CD4-positive, alpha-beta T cell treated with Interleukin-1 beta for 1 hour (primary cell): ENCODE measurements at places on chromosomes 3 and 15.

DNA sequence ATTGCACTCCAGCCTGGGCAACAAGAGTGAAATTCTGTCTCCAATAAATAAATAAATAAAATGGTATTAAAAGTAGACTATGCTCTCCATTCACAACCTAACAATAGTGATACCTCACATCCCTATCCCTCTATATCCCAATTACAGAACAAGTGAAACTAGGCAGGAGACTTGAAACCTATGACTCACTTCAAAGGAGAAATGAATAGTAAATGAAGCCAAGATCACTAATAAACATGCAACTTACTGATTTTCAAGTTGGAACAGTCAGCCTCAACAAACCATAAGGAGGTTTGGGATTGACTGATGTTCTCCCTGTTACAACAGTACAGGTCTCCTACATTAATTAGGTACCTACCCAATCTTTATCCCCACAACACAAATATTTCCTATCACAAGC, 103.4 kb downstream of the GSK3B start:
- DNase-seq: no peak

- DNase-seq: no peak
These were observed 53.0 kb upstream of the MME start for GRCh38 chr3:155026999-155027591.

DNA sequence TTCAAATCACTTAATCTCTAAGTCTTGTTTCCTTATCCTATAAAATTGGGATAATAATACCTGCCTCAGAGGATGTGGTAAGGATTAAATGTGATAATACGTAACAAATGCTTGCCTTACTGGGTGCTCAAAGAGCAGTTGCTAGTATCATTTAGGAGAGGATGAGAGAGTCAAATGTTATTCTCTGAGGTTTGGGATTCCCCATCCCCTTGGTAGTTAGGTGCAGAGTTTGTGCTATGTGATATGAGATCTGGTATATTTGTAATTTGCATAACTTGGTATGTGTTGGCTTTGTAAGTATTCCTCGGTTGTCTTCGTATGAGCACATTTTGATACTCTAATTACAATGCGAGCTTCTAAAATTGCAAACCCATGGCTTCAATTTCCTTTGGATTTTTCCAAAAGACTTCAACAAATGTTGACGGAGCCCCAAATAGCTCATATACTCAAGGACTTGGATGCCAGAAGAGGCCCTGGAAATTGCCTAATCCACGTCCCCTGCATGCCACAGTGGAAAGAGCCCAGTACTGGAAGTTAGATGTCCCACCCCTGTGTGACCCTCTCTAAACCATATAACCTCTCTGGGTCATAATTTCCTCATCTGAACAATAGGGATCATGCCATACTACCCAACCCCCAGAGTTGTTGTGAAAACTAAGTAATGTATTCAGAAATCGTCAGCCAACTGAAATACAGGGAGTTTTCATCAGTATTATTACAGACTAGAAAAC, 85.0 kb downstream of the FBN1 start:
- no peak for DNase-seq

- DNase-seq: no peak
These were observed 115.6 kb downstream of the GREM1 start for GRCh38 chr15:32833379-32833821.

DNA sequence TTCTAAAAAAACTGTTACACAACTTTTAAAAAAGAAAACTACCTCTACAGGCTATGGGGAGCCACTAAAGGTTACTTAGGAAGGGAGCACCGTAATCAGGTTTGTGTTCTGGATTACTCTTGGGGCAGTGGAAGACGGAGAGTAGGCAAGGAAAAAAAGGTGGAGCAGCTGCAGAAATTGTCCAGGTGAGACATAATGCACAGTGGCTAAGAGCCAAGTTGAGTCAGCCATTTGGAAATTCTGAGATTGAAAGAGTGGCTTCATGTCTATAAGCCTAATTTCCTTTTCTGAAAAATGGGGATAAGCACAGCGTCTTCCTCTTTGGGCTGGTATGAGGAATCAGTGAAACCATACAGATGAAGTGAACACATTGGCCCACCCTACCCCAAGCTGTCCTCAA, 195.2 kb downstream of the CADPS start:
- DNase-seq: no peak

DNA sequence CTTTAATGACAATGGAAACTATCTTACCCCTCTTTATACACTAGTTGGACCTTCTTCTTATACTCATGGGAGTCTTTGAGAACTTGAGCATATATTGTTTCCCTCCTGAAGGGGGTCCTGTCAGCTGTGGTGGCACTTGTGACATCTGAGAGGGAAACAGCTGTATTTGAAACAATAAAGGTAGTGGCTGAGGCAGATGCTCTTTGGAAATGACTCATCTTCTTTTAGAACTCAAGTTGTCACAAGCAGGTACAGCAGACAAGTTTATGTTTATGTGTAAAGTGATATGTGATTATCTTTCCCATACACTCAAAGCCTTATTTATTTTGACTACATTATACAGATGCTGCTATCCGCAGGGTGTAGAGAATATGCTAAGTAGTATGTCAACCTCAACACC, 220.0 kb upstream of the GRM7 start:
- no peak for DNase-seq

DNA sequence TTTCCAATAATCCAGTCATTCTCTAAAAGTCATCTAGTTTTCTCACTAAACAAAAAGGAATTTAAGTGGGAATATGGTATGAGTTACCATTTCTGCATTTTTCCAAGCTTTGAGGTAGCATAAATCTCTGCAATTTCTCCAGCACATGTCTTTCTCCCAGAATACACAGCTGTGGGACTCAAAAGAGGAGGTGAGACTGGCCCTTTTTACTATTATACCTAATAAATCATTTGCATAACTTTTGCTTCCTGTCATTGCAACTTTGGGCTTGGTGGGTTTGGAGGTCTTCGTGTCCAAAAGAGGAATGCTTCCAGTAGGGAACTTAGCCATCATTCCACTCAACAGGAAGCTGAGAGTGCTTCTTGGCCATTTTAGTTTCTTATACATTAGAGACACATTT, 94.8 kb downstream of the FMN1 start:
- DNase-seq: no peak

DNA sequence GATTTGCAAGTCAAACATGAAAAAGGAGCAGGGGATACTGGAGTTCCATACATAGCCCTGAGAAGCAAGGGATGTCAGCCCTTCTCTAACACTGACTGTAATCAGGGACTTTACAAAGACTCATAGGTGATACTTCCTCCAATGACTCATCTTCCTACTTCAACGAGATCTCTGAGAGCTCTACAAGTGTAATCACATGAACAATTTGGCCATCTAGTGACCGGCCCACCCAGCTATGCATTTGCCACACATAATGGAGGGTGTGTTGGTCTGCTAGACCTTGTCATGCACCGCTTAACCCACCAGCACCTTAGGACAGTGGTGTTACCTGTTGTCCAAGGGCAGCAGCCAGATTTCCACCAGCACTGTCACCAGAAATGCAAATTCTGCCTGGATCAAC, 75.3 kb downstream of the NCEH1 start:
- DNase-seq: no peak

DNA sequence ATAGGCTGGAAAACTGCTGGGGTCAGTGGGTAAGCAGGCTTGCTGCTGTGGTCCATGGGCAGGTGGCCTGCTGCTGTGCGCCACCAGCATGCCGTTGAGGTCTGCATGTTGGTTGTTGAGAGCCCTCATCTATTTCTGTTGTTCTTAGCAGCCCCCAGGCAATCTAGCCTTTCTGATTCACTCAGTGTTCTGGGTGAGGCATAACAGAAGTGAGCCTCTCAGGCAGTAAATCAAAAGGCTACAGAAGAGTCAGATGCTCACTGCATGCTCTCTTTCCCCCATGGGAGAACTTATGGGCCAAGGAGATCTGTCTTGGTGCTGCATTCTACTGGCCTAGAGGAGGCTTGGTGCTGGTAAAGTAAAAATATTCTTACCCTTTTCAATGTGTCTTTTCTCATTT, 67.8 kb upstream of the ATP10A start:
- DNase-seq: no peak

- DNase-seq: no peak
These were observed 139.7 kb downstream of the LIPC start for GRCh38 chr15:58571491-58571890.

- peak; percentile 25 for DNase-seq
These were observed 593.4 kb upstream of the TGFBR2 start for GRCh38 chr3:30012941-30013543.

GRCh38 chr15:44541282-44541958, 4.5 kb downstream of the EIF3J start:
- DNase-seq: no peak

DNA sequence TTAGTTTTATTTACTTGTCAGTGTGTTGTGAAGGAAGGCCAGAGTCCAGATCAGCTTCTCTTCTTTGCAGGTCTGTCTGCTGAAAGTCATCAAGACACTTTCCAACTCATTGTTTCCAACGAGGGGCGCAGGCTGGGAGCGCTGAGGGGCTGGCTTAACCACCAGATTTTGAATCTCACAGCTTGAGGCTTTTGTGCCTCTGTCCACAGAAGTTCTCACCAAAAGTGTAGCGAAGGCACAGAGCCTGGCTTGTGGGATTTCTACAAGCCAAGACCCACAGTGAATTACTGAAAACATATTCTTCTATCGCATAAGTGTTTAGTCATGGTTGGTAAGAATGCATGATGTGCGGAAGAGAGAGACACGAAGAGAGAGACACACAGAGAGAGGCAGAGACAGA, 35.2 kb downstream of the BHLHE40 start:
- no peak for DNase-seq

DNA sequence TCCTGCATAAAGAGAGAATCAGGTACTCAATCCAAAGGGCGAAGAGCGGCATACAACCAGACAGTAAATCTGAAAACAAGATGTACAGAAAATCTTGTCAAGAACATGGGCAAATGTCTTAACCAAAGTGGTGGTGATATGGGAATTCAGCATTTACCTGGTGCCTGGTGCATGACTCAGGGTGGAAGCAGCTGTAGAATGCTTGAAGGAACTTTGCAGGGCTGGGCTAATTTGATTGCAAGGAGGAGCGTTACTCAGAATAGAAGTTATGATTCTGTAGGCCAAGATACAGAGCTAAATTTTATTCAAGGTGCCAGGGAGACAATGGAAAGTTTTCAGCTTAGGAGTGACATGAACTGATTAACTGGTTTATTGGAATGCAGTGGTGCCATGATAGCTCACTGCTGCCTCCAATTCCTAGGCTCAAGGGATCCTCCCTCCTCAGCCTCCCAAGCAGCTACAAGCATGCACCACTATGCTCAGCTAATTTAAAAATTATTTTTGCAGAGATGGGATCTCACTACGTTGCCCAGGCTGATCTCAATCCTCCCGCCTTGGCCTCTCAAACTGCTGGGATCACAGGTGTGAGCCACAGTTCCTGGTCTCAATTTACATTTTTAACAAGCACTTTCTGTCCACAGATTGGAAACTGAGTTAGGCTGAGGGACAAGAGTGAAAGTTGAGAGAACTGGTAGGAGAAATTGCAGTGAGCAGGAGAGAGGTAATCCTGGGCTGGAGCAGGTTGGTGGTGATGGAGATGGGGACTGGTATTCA, 91.5 kb upstream of the TBC1D5 start:
- no peak for DNase-seq

DNA sequence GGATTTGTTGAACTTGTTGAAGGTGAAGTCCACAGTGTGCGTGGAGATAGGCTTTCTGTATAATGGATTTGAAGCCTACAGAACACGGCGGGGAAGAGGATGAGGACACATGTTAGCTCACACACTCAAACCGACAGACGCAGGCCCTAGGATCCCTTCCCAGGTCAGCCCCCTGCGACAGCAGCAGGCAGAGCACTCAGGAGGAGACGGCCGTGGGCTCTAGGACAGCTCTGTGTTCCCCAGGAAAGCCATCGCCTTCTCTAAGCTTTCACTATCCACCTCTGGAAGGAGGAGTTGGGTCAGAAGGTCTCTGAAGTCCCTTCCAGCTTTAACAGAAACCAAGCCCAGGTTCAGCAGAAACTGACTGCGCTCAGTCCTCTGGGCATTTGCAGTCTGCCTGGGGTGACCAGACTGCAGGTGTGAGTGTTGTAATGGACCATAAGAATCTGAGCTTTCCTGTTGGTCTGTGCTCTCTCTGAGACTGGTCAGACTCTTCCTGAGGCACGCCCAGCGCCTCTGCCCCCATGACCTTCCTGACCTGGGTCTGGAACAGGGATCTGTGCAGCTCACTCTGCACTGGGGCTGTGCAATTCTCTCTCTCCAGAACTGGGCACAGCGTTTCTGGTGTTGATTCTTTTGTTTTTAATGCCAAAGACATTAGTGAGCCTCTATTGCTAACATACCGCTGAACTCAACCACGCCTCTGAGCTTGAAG, 33.5 kb downstream of the UMPS start:
- no peak for DNase-seq

DNA sequence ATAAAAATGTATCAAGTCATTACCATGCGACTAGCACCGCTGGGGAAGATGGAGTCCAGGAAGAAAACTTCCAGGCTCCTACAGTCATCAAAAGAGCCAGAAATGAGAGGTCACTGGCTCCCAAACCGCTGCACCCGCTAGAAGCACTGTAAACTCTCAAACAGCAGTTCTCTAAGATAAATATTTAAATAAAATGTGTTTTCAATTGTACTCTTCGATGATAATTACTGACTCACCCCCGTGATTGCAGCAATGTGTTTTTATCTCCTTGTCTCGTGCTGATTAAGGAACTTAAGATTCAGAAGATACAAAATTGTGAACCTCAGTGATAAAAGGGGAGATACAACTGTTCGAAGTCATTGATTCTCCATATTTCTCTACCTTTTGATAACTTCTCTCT, 45.8 kb upstream of the FOXP1 start:
- no peak for DNase-seq

DNA sequence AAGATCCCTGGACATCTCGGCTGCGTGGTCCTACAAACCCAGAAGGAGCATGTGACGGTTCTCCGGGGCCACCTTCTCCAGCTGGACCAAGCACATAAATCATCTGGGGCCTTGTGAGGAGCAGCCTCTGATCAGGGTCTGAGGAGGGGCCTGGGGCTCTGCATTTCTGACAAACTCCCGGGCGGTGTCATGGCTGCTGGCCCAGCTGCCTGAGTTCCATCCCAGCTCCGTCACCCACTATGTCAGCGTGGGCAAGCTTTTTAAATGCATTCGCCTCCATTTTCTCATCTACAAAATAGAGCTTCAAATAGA, 126.3 kb upstream of the MEF2A start:
- no peak for DNase-seq
